ENCODE measurements at places on chromosomes 5 and 9.

DNA sequence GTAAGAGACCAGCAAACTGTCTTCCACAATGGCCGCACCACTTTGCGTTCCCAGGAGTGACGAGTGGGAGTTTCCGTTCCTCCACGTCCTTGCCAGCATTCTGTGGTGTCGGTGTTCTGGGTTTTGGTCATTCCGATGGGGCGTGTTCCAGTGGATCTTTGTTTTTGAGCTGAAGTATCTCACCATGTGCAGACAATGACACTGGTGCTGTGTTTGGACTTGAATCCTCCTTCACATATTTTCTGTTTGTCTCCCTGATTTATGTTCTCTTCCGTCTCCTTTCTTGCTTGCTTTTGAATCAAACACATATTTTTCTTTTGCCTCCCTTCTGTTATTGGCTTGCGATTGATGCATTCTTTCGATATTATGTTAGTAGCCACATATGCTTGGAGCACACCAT lies 60.8 kb upstream of the IRX4 start:
- no peak for DNase-seq

GRCh38 chr9:107874137-107874536 lies 384.6 kb upstream of the KLF4 start:
- no peak for DNase-seq

- no peak for DNase-seq
Measured at GRCh38 chr5:118450554-118451332, 537.6 kb downstream of the DTWD2 start.

DNA sequence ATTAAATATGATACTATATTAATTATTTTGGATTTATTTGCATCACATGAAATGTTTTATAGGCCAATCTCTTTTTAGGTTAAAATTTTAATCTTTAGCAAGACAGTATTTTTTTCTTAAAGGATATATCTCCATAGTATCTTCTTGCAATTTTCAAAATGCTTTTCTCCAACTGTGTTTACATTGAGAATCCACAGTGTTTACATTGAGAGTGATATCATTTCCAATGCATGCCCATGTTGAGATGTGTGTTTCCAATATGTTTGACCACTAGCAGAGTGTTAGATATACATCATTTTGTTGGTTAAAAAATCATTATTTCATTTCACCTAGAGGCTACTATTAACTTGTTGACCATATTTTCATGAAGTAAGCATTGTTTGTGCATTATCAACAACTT lies 17.3 kb downstream of the VCAN start:
- no peak for DNase-seq

DNA sequence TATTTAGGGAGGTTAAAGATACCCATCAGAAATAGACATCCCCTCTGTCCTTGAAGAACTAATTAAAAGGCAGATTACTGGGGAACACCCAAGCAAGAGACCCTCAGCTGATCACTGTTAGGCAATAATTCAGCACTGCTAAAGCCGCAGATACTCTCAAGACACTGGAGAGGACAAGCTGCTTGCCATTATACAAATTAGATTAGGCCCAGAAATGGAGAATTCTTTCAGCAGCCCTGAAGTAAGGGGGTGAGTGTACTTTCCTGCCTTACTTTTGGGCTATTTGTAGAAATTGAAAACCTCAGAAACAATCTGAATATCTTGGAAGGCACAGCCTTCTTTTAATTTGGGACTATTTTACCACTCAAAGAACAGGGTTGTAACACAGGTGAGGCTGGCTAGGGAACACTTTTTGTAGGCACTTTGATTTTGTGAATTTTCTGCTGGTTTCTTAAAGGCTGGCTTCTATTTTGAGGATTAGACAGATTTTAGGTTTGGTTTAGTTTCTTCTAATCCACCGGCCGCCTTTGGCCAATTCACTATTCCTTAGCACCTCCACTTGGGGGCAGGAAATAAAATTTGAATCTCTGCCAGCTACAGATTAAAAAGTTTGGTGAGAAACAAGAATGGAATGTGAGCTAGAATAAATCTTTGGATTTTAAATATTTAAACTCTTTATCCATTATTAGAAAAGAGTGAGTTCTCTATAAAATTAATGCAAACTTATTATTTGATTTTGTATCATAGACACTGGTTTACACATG lies 106.0 kb downstream of the SMARCA2 start:
- DNase-seq, result no peak

DNA sequence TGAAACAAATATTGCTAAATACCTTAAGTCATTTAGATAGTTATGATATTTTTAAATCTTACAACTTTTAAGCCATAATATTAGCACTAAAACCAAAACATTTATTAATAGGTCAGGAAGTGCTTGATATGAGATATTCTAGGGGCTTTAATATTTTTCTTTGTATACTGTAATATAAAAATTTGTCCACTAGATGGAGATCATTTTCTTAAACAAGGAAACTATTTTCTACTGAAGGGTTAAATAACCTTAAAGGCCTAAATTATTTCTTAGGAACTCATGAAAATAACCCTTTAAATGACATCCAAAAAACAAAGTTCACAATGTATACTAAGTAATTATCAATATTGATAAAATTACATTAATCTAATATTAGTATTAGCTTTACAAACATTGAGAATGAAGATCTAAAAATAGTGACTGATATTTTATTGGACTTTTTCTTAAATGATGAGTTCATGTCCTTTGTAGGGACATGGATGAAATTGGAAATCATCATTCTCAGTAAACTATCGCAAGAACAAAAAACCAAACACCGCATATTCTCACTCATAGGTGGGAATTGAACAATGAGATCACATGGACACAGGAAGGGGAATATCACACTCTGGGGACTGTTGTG lies 635.7 kb downstream of the RAB3C start:
- no peak for DNase-seq

DNA sequence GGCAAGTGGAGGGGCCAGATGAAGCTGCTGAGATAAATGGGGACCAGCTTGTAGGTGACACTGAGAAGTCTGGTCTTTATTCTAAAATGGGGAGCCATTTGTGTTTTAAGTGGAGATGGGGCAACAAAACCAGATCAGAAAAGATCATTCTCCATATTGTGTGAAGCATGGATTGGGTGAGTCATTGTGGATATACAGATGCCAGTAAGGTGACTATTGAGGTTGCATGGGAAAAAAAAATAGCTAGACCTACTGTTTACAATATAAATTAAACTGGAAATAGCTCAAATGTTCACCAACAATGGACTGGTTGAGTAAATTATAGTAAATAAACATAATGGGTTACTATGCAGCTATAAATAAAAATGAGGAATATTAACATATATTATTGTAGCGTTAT lies 5.4 kb upstream of the MAP1B start:
- no peak for DNase-seq

- no peak for DNase-seq
Measured at GRCh38 chr5:171093598-171093997, 215.4 kb upstream of the TLX3 start.

DNA sequence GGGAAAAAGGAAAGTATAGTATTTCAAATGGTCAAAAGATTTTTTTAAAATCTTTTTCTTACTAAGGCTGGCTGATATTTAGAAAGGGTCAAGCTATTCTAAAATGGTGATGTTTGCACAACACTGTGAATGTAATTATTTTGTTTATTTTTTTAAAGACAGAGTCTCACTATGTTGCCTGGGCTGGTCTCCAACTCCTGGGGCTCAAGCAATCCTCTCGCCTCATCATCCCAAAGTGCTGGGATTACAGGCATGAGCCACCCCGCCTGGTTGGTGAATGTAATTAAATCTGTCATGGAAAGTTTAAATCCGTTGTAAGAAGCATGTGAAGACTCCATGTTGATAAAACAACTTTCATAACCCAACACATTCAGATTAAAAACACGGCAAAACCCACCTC lies 2.6 kb downstream of the UBTD2 start:
- DNase-seq, result no peak

DNA sequence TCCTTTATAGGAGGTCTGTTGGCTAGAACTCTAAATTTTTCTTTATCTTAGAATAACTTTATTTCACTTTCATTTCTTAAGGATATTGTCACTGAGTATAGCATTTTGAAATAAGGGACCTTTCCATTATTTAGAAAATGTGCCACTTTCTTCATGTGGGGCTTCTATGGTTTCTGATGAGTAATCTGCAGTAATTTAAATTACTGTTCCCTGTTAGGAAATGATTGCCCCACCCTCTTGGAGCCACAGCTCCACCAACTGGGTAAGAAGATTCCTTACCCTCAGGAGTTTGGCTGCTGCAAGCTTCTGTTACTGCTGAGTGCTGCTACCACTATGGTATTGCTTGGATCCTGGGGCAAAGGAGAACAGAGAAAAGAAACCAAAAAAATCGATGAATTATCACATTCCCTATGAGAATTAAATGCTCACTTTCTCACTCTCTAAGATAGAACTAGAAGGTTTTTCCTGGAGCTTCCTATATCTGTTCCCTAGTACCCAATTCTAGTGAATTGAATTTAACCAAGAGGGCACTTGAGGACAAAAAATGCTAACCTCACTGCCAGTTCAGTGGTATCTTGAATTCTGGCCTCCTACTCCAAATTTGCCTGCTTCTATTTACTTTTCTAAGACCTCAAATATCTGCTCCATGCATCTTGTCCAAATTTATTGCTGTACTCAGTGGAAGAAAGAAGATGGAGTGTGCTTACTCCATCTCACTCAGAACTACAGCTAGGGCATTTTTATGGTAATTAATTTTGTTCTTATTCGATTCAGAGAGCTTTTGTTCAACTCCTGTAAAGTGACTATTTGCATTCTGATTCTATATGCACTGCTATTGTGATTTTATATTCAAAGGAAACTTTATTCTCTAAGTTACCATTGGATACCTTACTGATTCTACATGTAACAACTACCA lies 2111.3 kb downstream of the MAT2B start:
- no peak for DNase-seq

DNA sequence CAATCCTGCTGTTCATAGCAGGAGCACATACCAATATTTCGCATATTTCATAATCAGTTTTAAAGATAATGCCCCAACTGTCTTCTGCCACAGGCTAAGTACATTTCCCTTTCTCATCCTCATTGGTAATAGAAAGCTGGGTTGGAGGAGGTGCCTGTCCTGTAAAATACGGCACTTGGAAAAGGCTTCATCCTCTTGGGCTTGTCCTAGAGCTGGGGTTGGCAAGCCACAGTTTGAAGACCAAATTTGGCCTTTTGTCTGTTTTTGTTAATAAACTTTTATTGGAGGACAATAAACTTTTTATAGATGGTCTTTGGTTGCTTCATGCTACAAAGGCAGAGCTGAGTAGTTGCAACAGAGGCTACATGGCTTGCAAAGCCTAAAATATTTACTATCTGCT lies 997.8 kb upstream of the CDH18 start:
- no peak for DNase-seq

- no peak for DNase-seq
Measured at GRCh38 chr9:98879094-98879962, 64.4 kb upstream of the COL15A1 start.

DNA sequence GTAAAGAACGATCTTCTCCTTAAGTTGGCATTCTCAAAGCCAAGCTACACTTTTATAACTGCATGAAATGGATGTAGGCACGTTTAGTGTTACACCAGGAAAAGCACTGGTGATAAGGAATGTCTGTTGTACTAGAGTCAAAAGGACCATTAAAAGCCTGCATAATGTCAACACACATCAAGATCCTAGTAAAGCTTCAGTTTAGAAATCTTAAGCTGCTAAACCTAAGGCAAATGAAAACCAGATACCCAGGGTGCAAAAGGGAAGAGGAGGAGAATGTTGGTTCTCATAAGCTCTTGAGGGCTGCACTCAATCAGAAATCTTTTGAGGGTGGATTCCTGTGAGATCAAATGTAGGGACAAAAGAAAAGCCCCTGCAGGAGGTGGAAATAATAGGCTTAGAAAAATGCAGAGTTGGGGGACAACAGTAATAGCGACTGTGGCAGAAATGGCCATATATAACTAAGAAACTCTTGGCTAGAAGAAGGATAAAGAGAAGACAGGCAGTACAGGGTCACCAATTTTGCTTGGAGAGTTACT lies 148.2 kb downstream of the FBXL17 start:
- no peak for DNase-seq

- DNase-seq, result peak; percentile 72
Measured at GRCh38 chr5:32710550-32711361, at the start of gene NPR3. Gene NPR3, plus strand, starts transcription at chr5:32711321. Its CDS starts 456 bp downstream, at chr5:32711777.

GRCh38 chr5:52769061-52769460 lies 18.7 kb upstream of the ITGA1 start:
- no peak for DNase-seq

GRCh38 chr5:2270467-2270866 lies 387.7 kb upstream of the IRX4 start:
- no peak for DNase-seq

DNA sequence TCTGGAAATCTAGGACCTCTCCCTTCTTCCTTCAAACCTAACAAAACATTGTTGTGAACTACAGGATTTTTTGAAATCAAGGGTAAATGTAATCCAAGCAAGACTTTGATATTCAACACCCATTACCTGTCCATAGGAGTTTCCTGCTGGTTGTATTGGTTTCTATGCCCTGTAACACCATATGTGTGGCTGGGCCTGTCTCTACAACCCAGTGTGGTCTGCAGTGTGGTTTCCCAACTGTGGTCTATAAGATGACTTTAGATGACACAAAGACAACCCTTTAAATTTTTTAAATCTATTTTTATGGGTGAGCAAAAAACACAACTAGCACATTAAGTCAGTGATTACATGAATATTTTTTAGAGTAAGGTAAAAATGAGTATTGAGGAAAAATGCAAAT lies 93.1 kb downstream of the SMIM15 start:
- no peak for DNase-seq

GRCh38 chr9:126093771-126094170 lies 232.9 kb upstream of the MVB12B start:
- DNase-seq, result no peak

GRCh38 chr9:114176624-114177291 lies 21.4 kb downstream of the COL27A1 start:
- no peak for DNase-seq

GRCh38 chr9:133739408-133740280 lies 1.5 kb upstream of the SARDH start:
- DNase-seq, result no peak

- no peak for DNase-seq
Measured at GRCh38 chr5:53199882-53200281, 90.3 kb upstream of the MOCS2 start.

GRCh38 chr9:33101104-33101951 lies 24.9 kb upstream of the SMU1 start:
- DNase-seq, result no peak

- DNase-seq, result no peak
Measured at GRCh38 chr5:142911170-142911569, 141.0 kb downstream of the ARHGAP26 start.

GRCh38 chr5:166399781-166400180 lies 1891.7 kb upstream of the WWC1 start:
- DNase-seq, result no peak

- no peak for DNase-seq
Measured at GRCh38 chr5:180717989-180718388, 21.9 kb downstream of the OR2Y1 start.

DNA sequence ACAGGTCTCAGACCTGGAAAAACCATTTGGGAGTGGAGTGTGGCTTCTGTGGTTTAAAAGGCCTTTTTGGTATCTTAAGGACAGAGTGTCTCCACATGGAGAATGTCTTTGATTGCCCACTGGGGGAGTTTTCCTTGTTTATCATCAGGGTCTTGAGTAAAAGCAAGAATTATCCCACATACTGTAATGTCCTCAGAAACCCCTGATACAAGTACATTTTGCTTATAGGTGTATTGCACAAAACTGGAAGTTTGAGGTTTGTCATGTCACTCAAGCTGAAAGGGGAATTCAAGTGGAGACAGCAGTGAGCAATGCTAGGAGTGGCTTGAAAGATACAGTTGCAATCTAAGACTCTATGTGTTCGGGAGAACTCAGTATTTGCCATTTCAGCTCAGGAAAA lies 62.7 kb upstream of the GRAMD2B start:
- no peak for DNase-seq
